ENCODE measurements at places on chromosomes 2 and 18.

DNA sequence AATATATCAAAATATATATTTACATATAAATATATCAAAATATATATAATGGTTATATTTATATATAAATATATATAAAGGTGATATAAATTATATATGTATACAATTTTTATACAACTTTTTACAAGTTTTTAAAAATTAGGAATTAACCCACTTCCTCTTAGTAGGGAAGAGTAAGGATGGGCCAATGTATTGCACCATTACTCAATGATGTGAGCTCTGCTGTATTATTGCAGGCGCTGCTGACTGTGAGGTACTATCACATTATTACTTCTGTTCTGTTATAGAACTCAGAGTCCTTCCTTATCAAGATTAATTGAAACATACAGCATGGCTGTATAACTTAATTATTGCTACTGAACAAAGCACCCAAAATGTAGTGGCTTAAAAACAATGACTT lies 46.0 kb downstream of the CCDC195 start:
- DNase-seq: no peak

- DNase-seq: no peak
These were observed 132.9 kb downstream of the NR4A2 start for GRCh38 chr2:156199588-156199987.

DNA sequence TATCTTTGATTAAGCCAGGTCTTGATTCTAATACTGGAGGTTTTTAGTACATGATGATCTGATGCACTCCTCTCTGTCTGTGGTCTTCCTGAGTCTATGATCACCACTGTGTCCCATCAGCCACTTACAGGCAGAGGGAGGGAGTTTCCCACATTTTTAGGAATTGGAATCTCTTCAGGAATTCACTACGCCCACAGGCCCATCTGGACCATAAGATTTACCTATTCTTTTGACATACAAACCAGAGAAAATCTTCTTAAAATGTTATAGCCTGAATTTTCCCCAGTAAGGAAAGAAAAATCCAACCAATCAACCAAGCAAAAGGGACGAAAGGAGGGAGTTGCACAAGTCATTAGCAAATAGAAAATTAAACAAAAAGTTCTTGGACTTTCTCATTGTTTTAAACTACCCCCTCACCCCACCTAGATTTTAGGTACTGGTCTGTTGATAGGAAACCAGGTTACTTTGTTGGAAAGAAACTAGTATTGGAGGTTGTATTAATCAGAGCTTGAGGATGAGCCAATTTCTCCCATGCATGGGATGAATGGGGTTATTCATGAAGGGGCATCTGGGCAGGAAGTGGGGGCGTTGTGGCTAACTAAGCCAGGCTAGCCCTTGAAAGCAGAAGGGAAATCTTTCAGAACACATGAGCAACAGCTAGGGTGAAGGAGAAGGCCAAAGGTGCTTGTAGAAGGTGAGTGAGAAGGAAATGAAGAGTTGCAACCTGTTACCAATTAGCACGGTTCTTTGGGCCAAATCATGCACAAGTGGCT lies 328.2 kb upstream of the MEX3C start:
- DNase-seq: no peak

GRCh38 chr2:165640247-165640929 lies 153.7 kb downstream of the GALNT3 start:
- no peak for DNase-seq

GRCh38 chr2:127953128-127953718 lies 67.5 kb upstream of the AMMECR1L start:
- DNase-seq: no peak

All from cerebellar nuclear complex (tissue), 1 donor.